ENCODE measurements at places on chromosomes 7 and 10.

GRCh38 chr7:20280475-20281351 lies 50.0 kb upstream of the ITGB8 start:
- no peak for DNase-seq

DNA sequence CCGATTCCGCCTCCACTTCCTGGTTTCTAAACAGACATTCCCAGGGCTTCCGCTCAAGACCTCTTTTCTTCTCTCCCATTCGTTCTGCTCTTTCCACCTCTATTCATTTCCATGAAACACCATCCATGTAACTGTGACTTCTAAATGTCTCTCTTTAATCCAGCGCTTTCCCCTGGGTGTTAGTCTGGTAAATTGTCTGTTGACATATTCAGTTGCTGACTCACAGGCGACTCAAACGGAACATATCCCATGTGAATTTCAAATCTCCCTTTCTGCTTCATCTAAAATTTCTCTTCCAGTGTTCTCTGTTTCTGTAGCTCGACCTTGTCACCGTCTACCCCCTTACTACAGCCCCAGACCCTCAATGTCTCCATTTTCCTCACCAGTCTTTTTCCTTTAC lies 119.1 kb downstream of the PFKFB3 start:
- no peak for DNase-seq

DNA sequence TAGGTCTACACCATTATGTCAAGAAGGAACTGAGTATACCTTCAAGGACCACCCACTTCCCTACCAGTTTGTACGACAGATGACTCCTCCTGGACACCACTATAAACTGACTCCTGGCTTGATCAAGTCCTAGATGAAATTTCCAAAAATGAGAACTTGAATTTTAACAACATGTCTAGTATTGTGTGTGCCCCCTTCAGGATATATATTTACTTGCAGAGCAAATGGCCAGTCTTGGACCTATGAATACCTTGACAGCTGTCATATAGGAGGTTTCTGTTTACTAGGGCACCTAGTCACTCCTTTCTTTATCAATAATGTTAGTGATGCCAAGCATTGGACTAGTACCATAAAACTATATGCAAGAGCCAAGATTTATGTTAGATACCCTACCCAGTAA lies 94.1 kb upstream of the TMEM26 start:
- DNase-seq, result no peak

GRCh38 chr10:113539789-113540188 lies 13.1 kb upstream of the HABP2 start:
- DNase-seq, result no peak

DNA sequence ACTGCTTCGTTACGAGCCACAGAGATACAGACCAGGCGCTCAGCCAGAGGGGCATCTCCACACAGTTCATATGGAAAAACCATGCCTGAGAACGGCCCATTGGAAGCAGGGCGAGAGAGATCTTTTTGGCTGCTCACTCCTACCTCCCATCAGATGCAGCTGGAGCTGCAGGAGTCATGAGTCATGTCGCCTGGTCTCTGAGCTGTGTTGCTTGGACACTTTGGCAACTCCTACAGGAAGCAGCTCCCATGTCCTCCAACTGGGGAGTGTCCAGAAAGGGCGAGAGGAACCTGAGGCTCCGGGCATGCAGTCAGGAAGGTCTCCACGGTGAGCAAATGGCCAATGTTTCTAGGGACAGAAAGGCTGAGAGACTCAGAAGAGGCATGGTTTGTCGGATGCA lies 24.9 kb downstream of the INSIG1 start:
- no peak for DNase-seq

DNA sequence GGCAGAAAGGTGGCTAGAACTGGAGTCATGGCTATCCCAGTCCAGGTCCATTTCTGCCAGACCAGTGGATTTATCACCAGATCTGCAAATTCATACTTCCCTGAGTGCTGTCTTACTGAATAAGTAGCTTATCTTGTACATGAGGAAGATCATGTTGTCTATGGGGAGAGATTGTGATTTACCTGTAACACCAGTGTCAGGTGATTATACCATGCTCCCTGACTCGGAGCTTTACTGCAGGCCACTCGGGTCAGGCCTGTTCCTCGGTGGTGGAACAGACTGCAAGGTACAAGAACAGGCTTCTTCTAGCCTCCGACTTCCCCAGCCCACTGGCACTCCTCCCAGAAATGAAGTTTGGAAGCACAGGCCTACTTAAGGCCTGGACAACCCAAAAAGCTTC lies 42.6 kb upstream of the DLG5 start:
- no peak for DNase-seq

- no peak for DNase-seq
Measured at GRCh38 chr10:95657250-95657649, 739 bp upstream of the ALDH18A1 start.

DNA sequence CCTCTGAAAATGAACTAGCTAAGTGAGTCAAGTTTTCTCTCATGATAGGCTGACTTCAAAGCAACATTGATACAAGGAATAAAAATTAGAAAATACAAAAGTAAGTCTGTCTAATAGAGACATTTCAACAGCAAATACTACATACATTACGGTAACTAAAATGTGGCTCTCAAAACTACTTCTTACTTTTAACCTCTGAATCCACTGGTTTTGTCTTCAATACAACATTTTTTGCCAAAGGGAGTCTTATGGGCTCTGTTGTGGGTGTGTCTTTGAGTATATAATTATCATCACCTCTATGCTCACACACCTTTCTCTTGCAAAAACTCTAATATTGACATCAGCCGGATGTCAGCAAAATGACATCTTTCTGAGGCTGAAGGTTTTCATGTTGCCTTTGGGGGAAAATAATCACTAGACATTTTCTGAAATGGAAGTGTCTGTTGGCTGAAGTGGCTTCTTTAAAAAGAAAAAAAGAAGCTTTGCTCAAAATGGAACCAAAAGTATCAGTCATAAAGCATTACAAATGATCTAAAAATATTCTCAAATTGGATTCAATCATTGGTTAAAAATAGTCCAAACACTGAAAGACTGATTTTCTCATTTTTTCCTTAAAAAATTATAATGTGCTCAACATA lies 41.8 kb upstream of the FAM133B start:
- no peak for DNase-seq

GRCh38 chr7:107594961-107595737 lies 15.1 kb downstream of the BCAP29 start:
- no peak for DNase-seq

DNA sequence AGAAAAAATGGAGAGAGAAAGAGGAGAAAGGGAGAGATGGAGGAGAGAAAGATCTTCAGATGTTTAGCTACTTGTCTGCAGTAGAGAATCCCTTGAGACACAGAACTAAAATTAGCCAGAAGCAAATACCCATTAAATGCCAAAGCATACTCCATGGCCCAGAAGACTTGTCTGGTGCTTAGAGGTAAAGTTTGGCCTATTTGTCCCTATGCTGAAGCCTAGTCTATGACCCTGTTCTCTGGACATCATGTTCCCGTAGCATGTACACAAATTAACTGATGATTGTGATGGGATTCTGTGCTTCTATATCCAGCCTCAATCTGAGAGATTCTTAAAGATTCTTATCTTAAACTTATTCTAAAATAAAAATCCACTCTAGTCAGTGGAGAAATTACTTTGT lies 85.8 kb downstream of the NAMPT start:
- no peak for DNase-seq

DNA sequence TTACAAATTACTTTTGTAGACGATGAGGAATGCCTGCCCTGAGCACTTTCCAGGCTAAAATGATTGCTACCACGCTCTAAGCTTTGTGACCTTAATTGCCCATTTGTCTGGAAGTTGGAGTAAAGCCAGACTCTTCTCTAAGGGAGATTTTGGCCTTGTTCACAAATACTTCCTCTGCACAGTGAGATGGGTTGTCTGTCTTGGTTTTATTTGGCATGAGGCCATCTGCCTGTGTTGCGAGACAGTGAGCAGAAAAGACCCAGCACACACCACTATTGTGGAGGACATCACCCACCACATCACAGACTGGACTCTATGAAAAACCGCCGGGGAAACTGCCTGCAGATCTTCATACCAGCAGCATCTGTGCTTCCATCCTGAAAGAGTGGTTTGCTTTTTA lies 138.4 kb downstream of the BICC1 start:
- DNase-seq, result no peak
